Stimulated activated naive CD8-positive, alpha-beta T cell treated with anti-CD3 and anti-CD28 coated beads, Interleukin-15, amount 100 ng/mL, for 72 hours (primary cell): ENCODE measurements at places on chromosomes 1 and 21.

- no peak for DNase-seq
Measured at GRCh38 chr21:42221581-42222345, 2.8 kb downstream of the ABCG1 start.

DNA sequence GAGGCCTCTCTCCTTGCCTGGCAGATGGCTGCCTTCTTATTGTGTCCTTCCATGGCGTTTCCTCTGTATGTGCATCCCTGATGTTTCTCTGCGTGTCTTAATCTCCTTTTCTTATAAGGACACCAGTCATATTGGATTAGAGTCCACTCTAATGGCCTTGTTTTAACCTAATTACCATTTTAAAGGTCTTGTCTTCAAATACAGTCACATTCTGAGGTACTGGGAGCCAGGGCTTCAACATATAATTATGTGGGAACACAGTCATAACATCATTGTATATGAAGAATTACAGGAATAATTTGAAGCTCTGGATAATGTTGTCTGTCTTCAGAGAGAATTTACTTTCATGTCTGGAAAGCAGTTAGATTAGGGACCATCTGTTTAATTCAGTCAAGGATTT, 56.4 kb upstream of the PTGFR start:
- no peak for DNase-seq

DNA sequence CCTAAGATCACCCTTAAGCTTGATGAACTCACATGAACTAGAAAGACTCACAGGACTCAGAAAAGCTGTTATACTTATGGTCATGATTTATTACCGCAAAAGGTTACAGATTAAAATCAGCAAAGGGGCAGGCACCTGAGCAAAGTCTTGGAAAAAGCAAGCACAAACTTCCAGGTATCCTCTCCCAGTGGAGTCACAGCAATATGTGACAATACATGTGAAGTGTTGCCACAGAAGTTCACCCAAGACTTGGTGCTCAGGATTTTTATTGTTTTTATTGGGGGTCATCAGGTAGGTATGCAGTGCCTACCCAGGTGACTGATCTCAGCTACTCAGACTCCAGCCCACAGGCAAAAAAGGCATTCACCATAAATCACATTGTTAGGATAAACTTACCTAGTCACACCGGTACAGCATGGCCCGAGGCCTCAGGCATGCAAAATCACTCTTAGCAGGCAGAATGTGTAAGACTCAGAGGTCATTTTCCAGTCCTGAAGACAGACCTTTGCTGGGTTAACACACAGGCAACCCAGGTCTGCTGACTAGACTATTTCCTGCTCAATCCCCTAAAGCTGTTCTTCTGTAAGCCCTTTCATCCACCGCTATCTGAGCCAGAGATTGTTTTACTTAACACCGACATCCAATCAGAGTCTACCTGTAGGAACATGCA, 55.6 kb downstream of the SSX2IP start:
- no peak for DNase-seq

- DNase-seq, result no peak
Measured at GRCh38 chr1:224872832-224873433, 56.5 kb upstream of the DNAH14 start.

DNA sequence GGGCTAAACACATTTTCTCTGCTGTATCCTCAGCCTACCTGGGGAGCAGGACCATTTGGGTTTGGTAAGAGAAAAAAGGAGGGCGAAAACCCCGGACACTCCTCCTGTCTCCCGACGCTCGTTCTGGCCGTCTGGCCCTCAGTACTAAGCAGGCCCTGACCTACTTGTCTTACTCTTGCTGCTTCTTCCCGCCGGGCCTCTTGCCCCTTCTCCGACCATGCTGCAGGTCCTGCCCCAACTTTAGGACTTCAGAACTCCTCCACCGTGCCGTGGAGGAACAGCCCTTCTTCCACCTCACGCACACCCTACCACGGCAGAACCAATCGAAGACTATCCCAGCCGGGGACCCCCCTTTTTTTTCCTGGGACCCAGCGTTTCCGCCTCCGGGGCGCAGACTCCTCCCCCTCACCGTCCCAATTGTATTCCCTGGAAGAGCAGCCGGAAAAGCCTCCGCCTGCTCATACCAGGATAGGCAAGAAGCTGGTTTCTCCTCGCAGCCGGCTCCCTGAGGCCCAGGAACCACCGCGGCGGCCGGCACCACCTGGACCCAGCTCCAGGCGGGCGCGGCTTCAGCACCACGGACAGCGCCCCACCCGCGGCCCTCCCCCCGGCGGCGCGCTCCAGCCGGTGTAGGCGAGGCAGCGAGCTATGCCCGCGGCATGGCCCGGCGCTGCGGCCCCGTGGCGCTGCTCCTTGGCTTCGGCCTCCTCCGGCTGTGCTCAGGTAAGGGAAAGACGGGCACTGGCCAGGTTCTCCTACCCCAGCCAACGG, at the start of gene CHRNB2:
TSS of gene CHRNB2 (plus strand) at position 393 of the 771 bp plus-strand sequence. CDS start at position 660, 267 bp downstream.
- DNase-seq, result peak; percentile 69

DNA sequence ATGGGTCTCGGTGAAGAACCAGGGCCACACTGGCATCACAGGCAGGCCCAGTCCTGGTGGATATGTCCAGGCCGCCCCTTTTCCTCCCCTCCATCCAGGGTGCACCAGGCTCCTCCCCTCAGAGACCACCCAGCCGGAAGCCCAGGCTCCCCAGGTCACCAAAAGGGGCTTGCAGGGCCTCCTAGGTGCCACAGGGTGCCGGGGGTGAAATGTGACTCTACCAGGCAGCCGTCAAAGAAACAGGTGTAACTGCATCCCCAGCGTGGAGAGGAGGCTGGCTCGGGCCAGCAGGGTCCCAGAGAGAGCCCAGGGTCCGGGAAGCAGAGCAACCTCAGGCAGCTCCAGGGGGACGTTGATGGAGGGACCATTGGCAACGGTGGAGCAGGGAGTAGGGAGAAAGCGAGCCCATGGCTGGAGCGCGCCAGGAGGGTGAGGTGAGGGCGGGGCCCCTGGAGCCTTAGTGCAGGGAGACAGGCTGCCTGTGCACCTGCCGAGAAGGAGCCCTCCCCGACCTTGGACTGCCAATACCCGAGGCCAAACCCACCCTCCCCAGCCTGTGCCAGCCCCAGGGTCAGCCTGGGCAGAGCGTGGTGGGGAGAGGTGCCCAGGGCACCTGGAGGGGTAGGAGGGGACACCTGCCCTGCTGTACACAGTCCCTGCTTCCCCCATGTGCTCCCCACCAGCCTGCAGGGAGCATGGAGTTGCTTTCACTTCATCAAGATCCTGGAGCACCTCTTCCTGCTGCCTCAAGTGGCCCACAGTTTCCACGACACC, 48.3 kb upstream of the POFUT2 start:
- no peak for DNase-seq

DNA sequence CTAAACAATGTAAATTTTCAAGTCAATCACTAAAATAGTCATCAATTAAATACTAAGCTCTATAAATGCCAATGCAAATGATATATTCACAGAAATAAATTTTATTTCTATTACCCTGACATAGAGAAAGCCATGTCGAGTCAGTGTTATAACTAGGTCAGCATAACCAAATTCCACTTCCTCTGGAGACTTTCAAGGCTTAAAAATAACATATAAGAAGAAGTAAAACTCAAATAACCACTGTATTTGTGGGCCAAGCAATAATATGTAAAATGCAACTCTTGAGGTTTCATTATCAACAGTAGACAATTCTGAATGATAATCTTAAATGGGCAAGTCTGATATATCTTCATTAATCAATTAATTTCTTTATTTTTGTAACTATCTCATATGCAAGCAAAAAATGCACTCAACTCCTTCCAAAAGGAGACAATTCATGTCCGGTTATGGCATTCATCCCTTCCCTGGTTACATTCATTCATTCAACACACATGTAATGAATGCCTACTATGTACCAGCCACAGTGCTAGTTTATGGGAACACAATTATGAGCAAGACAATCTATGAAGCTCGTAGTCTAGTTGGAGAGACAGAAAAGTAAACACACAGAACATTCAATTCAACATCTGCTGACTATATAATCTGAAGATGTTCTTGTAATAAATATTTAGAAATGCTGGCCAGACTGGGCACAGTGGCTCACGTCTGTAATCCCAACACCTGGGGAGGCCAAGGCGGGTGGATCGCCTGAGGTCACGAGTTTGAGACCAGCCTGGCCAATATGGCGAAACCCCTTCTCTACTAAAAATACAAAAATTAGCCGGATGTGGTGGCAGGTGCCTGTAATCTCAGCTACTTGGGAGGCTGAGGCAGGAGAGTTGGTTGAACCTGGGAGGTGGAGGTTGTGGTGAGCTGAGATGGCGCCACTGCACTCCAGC, 37.1 kb upstream of the CAP1 start:
- DNase-seq, result no peak

DNA sequence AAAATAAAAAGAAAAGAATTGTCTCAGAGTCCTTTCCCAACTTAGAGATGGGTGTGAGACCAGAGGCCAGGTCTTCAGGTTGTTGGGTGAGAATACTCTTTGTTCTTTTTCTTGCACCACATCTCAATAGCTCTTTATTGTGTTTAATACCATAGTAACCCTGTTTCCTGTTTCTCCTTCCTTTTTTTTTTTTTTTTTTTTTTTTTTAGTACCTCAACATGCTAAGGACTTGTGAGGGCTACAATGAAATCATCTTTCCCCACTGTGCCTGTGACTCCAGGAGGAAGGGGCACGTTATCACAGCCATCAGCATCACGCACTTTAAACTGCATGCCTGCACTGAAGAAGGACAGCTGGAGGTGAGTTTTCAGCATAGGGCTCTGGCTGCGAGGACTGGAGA, 24.4 kb downstream of the CELF3 start:
- no peak for DNase-seq

- no peak for DNase-seq
Measured at GRCh38 chr1:91752324-91752723, 133.6 kb downstream of the TGFBR3 start.

GRCh38 chr1:161282991-161283390, 24.4 kb downstream of the PCP4L1 start:
- no peak for DNase-seq

- DNase-seq, result no peak
Measured at GRCh38 chr1:209434066-209434465, 149.4 kb upstream of the CAMK1G start.

- no peak for DNase-seq
Measured at GRCh38 chr1:45448357-45448756, 42.6 kb downstream of the TESK2 start.
